ENCODE measurements at places on chromosomes 12 and 14.

- DNase-seq: no peak
Observed at GRCh38 chr12:84726780-84727179, 185.8 kb downstream of the SLC6A15 start.

GRCh38 chr12:3247077-3247476 is 169.9 kb downstream of the TSPAN9 start:
- no peak for DNase-seq

DNA sequence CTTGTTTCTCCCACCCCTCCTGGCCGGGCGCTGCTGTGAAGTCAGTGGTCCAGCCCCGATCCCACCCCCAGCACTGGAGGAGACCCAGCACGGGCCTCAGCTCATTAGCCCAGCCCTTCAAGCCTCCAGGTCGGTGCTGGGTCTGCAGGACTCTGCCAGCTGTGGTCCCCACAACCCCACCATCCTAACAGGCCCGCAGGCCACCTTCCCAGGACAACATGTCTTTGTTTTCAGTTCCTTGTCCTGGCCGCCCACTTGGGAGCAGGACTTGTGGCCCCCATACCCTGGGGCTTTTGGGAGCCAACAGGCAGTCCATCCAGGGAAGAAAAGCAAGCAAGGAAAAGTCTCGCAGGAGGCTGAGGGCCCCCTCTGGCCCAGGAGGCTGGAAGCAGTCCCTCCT is 60.0 kb downstream of the HRK start:
- no peak for DNase-seq

GRCh38 chr12:41919526-41920261 is 225.0 kb downstream of the GXYLT1 start:
- no peak for DNase-seq

- no peak for DNase-seq
Observed at GRCh38 chr14:101476916-101477553, 84.3 kb upstream of the DIO3 start.

- no peak for DNase-seq
Observed at GRCh38 chr12:89791286-89791685, 82.6 kb upstream of the ATP2B1 start.

DNA sequence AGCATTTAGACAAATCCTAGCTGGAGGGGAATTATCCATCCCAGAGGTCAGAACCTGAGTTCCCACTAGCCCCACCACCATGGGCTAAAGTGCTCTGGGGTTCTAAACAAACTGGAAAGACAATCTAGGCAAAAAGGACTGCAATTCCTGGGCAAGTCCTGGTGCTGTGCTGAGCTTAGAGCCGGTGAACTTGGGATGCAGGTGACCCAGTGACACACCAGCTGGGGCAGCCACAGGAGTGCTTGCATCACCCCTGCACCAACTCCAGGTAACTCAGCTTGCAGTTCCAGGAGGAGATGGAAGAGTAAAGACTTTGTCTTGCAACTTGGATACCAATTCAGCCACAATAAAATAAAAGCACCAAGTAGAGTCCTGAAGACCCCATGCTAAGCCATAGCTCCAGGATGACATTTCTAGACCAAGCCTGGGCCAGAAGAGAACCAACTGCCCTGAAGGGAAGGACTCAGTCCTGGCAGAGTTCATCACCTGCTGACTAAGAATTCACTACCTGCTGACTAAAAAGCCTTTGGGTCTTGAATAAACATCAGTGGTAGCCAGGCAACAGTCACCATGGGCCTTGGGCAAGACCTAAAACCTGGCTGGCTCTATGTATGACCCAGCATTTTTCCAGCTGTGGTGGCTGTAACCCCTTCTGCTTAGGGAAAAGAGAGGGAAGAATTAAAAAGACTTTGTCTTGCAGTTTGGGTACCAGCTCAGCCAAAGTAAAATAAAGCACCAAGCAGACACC is 223.4 kb upstream of the DIO2 start:
- DNase-seq: no peak

- DNase-seq: no peak
Observed at GRCh38 chr12:124044809-124045321, 71.8 kb downstream of the ZNF664 start.

DNA sequence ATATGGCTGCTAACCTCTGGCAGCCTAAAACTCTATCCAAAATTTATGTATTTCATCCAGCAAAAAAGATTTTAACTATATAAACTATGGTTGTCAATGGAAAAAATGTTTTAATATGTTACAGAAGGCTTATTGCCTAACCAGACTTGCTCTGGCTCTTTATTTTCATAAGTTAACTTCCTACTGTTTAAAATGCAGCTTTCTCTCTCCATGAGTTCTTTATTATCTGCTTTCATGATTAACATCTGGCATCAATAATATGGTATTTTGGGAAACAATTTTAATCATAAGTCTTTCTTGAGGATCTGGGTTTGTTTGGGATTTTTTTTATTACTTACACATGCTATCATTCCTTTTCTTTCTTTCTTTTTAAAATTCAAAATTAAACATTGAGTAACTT is 20.5 kb downstream of the KERA start:
- DNase-seq: no peak

GRCh38 chr14:100523131-100523842 is 63.9 kb downstream of the BEGAIN start:
- DNase-seq: no peak

GRCh38 chr14:54715239-54715638 is 148.3 kb downstream of the SAMD4A start:
- no peak for DNase-seq

- DNase-seq: no peak
Observed at GRCh38 chr14:68978172-68978911, 760 bp downstream of the ACTN1 start.

DNA sequence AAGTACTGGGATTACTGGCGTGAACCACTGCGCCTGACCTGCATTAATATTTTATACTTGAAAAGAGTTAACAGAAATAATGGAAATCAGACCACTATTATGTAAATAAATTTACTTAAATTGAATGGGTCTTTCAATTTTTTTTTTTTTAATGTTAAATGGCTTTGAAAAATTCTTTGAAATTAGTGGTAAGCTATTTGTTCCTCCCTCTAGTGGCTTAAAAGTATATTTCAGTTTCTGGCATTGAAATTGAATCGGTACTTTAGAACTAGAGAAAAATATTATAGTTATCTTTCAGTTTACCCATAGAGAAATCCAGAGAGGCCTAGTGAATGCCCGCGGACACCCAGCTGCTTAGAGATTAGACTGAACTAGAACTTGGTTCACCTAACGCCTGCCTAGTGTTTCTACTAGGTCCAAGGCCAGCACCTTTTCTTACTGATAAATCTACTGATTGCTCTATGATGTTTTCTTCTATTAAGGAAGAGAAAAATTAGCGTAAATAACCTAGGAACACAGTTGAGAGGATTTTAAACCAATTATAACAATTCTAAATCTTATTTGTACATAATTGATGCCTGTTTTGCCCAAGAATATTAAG is 106.5 kb downstream of the EML1 start:
- no peak for DNase-seq

DNA sequence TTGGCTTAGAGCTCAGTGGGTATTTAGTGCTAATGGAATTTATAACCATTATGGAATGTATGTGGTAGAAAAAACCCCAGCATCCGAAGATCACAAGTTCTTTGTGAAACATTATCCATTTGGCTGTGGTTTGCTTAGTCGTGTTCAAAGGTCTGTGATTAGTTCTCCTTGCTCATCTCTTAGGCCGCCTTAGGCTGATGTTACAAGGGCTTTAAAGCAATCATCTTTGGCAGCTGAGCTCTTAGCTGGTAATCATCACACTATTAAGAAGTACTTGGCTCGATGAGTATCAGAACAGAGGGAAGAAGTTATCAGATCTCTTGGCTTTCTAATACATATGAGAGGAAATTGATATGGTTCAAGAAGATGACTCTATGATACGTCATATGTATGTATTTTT is 124.1 kb upstream of the E2F7 start:
- no peak for DNase-seq

DNA sequence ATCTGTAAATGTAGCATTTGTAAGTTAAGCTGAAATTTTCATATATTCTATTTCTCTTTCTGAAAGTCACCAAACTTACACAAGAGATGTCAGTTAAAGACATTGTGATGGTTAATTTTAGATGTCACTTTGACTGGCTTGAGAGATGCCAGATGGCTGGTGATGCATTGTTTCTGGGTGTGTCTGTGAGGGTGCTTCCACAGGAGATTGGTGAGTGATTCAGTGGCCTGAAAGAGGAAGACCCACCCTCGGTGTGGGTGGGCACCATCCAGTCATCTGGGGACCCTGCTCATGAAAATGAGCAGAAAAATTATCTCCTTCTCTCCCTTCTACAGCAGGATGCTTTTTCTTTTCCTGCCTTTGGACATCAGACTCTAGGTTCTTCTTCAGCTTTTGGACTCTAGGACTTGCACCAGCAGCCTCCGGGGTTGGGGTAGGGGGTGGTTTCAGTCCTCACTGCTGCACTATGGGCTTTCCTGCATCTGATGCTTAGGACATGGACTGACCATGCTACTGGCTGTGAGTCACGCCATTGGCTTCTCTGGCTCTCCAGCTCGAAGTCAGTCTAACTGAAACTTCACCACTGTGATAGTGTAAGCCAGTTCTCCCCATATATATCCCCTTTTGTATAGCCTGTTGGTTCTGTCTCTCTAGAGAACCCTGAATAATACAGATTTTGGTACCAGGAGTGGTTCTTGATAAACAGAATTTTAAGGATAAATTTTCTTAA is 20.9 kb downstream of the PDE6H start:
- no peak for DNase-seq

GRCh38 chr12:103043531-103044486 is 86.3 kb downstream of the ASCL1 start:
- no peak for DNase-seq

GRCh38 chr14:61281948-61282275 is 774 bp upstream of the TMEM30B start:
- no peak for DNase-seq

GRCh38 chr12:65754744-65755595 is 69.3 kb upstream of the HMGA2 start:
- no peak for DNase-seq

GRCh38 chr14:102504328-102504999 is 5.1 kb downstream of the ANKRD9 start:
- DNase-seq: no peak

DNA sequence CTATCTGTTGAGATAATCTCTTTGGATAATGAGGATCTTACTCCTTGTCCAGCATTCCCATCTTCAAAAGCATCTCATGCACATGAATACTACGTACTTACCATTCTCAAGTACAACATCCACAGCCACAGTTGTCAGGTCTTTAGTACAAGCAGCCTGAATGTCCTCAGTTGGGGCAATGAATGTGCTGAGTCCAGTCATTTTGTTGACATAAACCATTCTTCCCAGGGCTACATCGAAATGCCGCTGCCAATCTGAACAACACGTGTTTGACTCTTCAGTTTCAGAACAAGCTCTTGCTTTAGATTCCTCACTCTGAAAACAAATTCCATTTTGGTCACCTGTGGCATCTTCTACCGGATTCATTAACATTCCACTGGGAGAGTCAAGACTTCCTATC is 5.0 kb downstream of the MLH3 start:
- DNase-seq: no peak

DNA sequence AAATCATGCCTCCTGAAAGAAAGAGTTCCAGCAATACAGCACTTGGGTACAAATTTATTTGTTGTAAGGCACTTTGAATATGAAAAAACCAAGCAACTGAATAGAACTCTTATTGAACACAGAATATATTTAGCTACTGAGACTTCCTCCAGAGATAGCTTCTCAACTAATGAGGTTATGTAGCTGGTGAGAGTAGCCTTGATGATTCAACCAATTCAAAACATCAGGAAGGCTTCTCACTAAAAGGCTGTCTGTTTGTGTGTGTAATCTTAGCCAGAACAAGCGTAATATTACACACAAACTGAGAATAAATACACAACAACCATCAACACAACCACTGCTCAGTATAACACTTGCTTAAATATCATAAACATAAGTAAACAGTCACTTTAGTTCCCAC is 20.4 kb downstream of the EIF2B2 start:
- DNase-seq: no peak

DNA sequence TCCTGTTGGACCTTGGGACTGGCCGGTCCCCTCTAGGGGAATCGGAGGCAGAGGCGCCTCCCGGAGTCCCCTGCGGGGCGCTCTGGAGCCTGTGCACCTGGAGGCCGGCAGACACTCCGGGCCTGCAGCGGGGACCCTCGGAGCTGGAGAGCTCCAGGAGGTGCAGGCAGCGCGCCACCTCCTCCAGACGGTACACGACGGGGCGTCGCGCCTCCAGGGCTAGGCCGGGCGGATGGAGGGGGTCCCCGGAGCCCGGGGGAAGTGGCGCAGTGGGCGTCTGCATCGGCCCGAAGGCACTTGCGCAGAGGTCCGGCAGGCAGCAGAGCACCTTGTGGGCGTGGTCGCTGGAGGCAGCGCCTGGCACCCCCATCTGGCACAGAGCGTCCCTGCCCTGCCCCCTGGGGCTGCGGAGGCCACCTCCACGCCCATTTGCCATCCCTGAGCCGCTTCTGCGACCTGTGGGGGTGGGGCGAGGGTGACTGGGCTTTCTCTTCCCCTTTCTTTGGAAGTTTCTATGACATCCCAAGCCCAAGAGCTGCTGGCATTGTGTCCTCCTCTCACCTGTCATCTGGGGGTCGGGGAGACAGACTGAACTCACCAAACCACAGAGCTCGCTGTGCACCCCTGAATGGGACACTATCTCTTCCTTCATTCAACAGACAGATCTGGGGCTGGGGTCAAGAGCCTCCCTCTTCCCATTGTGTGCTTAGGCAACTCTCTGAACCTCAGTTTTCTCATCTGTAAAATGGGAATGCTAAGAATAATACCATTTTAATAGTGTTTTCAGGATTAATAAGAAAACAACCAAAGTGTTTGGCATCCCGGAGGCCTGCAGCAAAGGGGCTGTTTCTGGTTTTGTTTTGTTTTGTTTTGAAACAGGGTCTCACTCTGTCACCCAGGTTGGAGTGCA is 37.5 kb upstream of the CORO1C start:
- DNase-seq: peak; percentile 45

GRCh38 chr14:56118611-56119181 is 485 bp downstream of the PELI2 start:
- peak; percentile 22 for DNase-seq

GRCh38 chr14:104886690-104887622 is 21.9 kb downstream of the CEP170B start:
- no peak for DNase-seq

Measured in frontal cortex (tissue), 4 donors.